ENCODE measurements at places on chromosomes 11 and 22.

DNA sequence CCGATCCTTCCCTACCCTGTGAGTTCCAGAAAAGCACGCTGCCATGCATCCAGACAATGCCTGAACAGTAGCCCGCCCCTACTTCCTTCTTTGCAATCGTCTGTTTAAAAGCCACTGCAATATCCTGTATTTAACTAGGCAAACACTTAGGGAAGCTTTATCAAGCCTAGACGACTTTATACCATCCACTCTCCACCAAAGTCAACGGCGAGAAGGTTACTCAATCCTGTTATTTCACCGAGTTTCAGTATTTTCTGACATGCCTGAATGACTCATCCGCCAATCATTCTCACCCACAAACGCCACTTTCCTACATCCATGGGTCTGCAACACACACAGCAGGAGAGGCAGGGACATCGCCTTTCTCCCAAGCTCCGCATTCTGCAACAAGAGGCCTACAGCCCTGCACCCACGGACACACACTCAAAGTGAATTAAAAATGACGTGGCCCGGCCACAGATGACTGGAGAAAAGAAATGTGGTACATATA is 9.3 kb downstream of the CELSR1 start:
- no peak overlapping the region for H3K27ac ChIP-seq
- no peak overlapping the region for H3K4me3 ChIP-seq
- peaks cover 10% of the 10 kb centered on the region for H3K27me3 ChIP-seq

DNA sequence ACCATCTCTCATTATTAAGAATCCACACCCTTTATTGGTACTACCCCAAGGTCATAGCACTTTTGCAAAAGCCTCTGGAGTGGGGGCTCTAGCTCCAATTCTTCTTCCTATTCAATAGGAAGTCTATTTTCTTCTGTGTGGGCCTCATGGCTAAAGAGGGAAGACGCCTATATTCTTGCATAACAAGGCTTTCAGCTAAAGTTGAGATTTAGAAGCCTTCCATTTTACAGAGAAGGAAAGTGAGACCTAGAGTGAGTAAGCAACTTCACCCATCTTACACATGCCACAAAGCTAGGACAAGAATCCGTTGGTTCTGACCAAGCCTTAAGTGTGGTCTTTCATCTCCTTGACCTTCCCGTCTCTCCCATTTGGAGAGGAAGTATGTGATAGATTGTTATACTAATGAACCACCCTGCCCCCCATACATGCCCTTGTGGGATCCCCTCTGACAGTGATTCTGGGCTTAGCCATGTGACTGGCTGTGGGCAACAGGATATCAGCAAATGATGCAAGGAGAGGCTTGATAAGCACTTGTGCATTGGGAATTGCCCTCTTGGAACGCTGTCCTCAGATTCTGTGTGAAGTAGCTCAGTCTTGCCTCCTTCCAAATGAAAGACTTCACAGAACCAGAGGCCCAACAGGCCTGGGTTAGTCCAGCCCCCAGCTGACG is 12.3 kb downstream of the BACE1 start:
- no peaks in the 10 kb centered on the region for H3K36me3 ChIP-seq
- no peaks in the 10 kb centered on the region for H3K27me3 ChIP-seq
- no peaks in the 10 kb centered on the region for H3K4me1 ChIP-seq
- no peak for DNase-seq
- H3K4me3 ChIP-seq: no peak overlapping the region
- no peak overlapping the region for H3K27ac ChIP-seq

DNA sequence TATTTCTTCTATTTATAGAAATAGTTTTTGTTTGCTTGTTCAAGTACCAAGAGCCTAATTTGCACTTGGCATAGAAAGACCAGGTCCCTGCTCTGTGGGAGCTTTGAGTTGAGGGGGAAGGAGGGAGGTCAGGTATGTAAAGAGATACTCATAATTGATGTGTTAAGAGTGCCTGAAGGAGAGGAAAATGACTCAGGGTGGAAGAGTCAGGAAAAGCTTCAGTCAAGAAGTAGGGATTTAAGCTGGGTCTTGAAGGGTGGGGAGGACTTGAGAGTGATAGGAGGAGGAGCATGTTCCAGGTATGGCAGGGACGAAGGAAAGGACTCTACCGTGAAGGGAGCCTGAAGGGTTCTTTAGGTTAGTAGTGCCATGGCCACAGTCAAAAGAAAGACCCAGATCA is 9.0 kb downstream of the RBX1 start:
- no peak overlapping the region for H3K27ac ChIP-seq
- no peaks in the 10 kb centered on the region for H3K27me3 ChIP-seq
- H3K36me3 ChIP-seq: peaks cover 5% of the 10 kb centered on the region
- H3K4me3 ChIP-seq: no peak overlapping the region
- no peak for DNase-seq
- H3K4me1 ChIP-seq: no peaks in the 10 kb centered on the region

DNA sequence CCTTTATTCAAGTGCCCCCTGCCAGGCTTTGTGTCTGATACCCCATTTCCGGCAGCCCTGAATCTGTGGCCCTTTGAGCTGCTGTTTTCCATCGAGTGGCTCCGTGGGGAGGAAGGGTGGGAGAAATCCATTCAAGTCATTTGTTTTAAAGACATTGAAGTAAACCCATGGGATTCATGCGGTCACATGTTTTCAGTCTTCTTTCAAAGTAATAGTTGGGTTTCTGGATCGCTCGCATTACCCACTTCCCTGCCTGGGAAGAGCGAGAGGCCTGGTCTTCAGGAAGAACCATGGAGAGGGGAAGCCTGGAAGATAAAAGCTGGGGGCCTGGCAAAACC is 14.4 kb downstream of the DAGLA start:
- no peak overlapping the region for H3K27ac ChIP-seq
- no peak overlapping the region for H3K4me3 ChIP-seq
- no peaks in the 10 kb centered on the region for H3K36me3 ChIP-seq
- no peak for DNase-seq

DNA sequence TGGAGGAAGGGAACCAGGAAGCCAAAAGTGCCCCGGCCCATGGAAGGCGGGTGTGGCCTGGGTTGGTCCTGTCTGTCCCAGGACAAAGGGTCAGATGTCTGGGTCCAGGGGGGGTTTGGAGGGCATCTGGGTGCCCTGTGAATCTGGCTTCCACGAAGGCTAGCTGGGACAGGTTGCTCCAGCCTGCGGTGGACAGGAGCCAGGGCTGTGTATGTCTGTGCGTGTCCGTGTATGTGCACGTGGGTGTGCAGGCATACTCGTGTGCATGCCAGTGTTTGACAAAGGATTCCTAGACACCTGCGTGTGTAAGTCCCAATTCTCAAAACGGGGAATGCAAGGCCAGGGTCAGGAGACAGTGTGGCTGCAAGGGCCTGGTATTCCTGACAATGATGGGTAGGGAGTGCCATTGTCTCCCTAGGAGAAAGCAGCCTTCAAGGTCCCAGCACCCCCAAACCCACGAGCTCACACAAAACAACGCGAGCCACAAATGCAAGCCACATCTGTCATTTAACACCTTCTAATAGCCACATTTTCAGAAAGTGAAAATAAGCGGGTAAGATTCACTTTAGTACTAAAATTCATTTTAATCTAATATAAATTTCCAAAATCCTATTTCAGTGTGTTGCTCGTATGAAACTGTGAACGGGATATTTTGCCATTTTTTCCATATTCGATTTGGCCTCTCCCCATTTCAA is 78.4 kb upstream of the WNT7B start:
- H3K4me3 ChIP-seq: peak overlapping the region; percentile 62
- DNase-seq: peak; percentile 78
- H3K36me3 ChIP-seq: no peaks in the 10 kb centered on the region
- H3K27me3 ChIP-seq: no peaks in the 10 kb centered on the region
- H3K27ac ChIP-seq: peak overlapping the region; percentile 96
- peaks cover 18% of the 10 kb centered on the region for H3K4me1 ChIP-seq

DNA sequence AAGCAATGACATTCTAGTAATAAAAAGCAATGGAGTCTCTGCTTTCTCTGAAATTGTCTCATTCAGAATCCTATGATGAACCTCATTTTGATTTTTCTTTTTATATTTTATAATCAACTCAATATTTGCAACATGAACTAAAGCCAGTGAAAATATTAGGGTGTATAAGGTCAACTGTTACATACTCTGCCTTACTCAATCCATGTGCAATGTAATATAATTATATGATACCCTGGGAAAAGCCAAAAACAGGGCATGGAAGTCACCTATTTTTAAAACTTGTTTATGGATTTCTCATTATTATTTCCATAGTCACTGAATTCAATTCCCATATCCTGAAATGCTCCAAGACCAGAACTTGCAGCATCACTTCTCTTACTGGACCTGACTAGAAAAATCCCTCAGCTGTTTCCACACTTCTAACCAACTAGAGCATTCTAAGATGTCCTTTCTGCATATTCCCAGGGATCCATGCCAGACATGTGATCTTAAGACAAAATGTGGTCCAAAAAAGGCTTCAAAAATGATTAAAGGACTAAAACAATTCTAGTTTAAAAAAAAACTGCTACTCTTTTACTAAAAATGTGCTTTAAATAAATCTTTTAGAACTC is 97.3 kb downstream of the GUCY1A2 start:
- no peak for DNase-seq
- H3K36me3 ChIP-seq: no peaks in the 10 kb centered on the region
- H3K27ac ChIP-seq: no peak overlapping the region

GRCh38 chr22:33886696-33887095 is 33.6 kb downstream of the LARGE1 start:
- no peaks in the 10 kb centered on the region for H3K4me1 ChIP-seq
- no peak overlapping the region for H3K4me3 ChIP-seq
- H3K36me3 ChIP-seq: no peaks in the 10 kb centered on the region
- DNase-seq: no peak
- H3K27ac ChIP-seq: no peak overlapping the region
- no peaks in the 10 kb centered on the region for H3K27me3 ChIP-seq

GRCh38 chr11:19846654-19847305 is 134.1 kb downstream of the NAV2 start:
- no peak overlapping the region for H3K27ac ChIP-seq
- H3K4me1 ChIP-seq: no peaks in the 10 kb centered on the region
- H3K4me3 ChIP-seq: no peak overlapping the region
- no peak for DNase-seq

GRCh38 chr11:130037058-130037457 is 32.6 kb upstream of the APLP2 start:
- no peaks in the 10 kb centered on the region for H3K36me3 ChIP-seq
- DNase-seq: peak; percentile 44
- H3K27me3 ChIP-seq: no peaks in the 10 kb centered on the region

- no peaks in the 10 kb centered on the region for H3K36me3 ChIP-seq
- peak; percentile 48 for DNase-seq
- no peak overlapping the region for H3K4me3 ChIP-seq
- H3K27me3 ChIP-seq: no peaks in the 10 kb centered on the region
- H3K4me1 ChIP-seq: no peaks in the 10 kb centered on the region
- H3K27ac ChIP-seq: peak overlapping the region; percentile 62
These were observed 187.2 kb downstream of the MAML2 start for GRCh38 chr11:96155627-96156378.

- no peaks in the 10 kb centered on the region for H3K36me3 ChIP-seq
- peak; percentile 5 for DNase-seq
These were observed 18.9 kb downstream of the PLAAT3 start for GRCh38 chr11:63595296-63595695.

DNA sequence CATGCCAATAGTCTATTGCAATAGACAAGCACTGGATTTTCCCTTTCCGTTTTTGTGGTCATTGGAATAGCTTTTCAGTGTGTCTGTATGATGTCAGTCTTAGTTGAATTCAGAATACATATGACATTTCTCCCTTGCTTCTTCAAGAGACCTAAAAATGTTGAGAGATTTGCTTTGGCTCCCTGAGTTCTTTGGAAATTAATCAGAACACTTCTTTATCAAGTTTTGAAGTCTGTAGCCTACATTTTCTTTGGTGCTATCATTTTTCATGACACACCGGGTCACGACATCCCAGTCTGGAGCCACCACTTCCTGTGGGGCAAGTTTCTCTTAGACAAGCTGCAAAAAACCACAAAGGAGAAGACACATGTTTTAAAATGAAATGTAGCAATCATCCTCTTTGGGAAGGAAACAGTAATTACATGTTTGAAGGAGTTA is 847.1 kb downstream of the OPCML start:
- H3K4me3 ChIP-seq: no peak overlapping the region
- no peak for DNase-seq
- H3K4me1 ChIP-seq: no peaks in the 10 kb centered on the region

- H3K27ac ChIP-seq: no peak overlapping the region
- no peak for DNase-seq
- H3K36me3 ChIP-seq: no peaks in the 10 kb centered on the region
- no peak overlapping the region for H3K4me3 ChIP-seq
These were observed 8.6 kb upstream of the CD3E start for GRCh38 chr11:118295815-118296454.
